ENCODE measurements at places on chromosomes 2 and 18.

DNA sequence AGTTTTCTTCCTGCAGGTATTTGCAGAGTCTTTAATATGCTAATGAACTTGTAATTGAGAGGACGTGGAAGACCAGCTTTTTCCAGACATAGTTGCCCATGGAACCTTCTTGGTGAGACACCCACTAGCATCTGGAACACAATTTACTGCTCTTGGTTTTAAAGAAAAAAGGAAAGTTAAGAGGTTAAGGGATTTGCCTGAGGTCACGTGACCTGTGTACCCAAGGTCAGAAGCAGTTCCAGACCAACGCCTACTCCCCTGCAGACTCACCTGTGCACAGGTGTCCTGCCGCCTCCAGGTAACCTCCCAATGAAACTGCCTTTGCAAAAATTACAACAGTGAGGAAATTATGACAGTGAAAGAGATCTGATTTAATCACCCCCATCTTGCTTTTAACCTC, 172.7 kb downstream of the ANAPC1 start:
- DNase-seq = no peak

DNA sequence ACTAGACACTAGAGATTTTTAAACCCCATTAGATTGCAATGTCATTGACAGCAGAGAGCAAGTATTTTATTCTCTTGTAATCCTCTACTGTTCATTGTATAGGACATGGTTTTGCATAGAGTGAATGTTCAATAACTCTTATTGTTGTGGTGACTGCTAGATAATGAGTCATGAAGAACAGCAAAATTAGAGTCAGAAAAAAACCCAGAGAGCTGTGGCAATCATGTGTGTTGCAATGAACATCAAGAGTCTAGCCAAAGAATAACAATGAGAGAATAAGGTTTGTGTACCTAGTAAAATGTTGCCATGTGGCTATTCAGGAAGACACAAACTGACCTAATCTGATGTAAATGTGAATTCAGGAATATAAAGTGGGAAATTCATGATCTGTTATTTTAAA, 684.0 kb downstream of the DSC3 start:
- no peak for DNase-seq

DNA sequence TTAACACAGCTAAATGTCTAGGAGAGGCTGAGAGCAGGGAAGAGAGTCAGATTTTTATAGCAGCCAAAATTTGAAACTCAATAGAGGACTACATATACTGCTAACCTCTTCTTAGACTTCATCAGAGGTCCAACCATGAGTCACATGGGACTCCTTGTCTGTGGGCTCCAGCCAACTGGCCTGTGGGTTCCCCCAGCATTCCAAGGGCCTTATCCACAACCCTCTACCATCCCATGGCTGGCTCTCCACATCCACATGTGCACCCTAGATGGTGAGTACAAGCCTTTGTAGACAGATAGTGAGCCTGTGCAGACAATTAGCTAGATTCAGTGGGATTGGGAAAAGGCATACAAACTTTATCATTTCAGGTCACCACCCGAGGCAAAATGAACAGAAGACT, 901.9 kb upstream of the ZEB2 start:
- DNase-seq = no peak

DNA sequence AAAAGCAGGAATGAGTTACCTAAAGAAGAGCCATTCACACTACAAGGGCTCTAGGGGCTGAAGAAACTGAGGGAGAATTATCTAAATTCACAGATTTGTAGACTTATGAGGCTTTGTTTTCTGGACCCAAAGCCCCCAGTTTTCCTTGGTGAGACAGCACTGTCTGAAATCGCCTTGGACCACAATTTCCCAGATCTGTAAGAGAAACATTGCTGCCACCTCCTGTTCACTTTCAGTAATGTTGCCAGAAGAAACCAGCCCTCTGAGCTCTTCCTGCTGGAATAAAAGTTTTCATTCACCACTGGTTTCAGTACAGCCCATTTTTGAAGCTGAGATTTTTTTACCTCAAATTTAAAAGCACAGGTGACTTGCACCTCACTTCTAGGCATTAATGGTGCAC, 169.2 kb downstream of the CDH20 start:
- DNase-seq = no peak

DNA sequence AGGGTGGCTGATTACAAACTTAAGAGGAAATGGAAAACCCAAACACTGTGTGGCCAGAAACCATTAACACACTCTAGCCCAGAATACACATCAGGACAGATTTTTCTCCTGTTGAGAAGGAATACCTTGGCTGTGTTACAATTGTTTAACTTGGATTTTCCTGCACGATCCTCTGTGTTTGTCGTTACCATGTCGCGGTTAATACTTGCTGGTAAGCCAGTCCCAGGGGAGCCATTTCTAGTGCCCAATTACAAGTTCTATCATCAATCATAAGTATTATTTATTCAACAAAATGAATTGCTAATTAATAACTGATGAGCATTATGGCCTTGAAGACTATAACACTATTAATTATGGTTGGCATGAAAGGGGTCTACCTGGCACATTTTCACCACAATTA, 146.8 kb downstream of the LNPK start:
- no peak for DNase-seq

- DNase-seq = no peak
These were observed 181.0 kb downstream of the AFF3 start for GRCh38 chr2:99961196-99961913.

DNA sequence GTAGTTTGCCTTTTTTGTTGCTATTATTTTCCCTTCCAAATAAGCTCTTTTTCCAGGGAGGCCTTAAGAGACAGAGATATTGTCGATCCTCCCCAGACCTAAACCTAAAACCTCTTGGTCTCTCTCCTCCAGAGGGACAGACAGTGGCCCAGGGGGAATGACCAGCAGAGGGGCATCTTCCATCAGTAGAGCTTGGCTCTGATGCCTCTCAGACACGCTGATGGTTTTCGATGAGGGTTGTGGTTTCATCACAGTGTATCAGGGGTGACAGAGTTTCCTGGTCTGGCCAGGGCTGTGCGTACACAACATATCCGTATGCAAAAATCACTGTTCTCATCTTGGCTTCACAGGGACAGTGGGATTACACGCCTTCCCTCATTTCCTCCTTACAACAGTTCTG, 68.6 kb downstream of the GATA6 start:
- DNase-seq = no peak

- DNase-seq = no peak
These were observed 267.7 kb upstream of the SPRED2 start for GRCh38 chr2:65700004-65700651.

DNA sequence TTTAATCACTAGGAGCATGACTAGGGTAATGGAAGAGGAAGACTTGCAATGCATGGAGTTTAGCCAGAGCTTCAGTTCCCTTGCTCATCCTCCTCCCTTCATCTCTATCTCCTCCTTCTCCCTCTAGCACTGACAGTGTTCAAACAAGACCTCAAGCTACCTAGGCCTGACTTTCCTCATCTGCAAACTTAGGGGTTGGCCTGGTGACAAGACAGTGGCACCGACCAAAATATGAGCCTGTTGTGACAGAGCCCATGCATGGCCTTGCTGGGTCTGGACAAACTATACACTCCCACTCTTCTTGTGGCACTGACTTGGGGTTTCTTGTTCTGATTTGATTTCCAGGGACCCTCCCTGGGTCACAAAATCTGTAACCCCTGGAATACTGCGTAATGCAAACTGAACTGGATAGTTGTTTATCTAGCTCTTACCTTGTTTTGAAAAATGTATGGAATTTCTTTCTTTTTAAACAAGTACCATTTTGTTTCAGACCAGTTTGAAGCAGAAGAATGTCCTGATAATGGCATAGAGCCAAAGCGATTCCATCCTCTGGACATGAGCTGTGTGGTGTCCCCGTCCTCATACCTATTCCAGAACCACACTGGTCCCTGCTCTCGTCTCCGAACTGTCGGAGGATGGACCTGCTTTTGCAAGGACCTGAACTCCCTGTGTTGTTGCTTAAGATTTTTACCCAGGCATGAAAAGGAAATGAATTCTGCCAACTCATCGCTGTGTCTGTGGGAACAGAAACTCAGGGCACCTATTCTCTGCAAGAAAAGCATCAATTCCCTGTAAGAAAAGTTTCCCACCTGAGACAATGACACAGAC, 33.4 kb upstream of the PPP4R1 start:
- DNase-seq = no peak

DNA sequence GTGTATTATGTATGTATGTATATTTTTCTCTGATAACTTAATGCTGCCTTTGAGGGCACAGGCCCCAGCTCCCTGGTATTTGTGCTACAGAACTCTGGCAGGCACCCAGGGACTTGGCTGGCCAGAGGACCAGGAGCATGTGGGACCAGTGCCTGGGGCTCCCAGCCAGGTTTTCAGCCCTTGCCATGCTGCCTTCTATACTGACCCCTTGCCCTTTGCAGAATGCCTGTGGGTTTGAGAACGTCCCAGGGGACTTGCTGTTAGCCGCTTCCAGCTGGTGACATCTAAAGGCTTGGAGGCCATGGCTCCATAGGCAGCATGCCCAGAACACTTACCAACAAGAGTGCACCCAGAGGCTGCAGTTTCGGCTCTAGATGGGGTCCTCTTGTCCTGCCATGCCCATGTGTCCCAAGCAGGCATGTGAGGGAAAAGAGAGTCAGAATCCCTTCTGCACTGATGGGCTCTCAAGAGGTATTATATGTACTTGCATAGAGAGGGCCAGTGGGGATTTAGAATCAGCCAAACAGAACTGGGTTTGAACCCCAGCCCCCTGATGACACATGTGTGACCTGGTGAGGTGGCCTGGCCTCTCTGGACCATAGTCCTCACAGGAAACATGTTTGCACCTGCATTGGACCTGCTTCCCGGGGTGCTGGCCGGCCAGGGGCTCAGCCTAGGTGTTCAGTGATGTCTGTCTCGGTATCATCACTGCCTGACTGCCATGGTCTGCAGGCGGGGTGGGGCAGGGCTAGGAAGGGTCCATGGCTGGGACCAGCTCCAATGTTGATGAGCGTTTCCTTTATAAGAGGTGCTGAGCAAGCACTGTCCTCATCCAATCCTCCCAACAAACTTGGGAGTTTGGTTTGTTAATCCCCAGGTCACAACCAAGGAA, 119.2 kb upstream of the FHL2 start:
- peak; percentile 32 for DNase-seq

GRCh38 chr18:45820106-45820745, 5.2 kb upstream of the SIGLEC15 start:
- no peak for DNase-seq

GRCh38 chr2:218956039-218956438, 3.4 kb upstream of the CDK5R2 start:
- DNase-seq = no peak

DNA sequence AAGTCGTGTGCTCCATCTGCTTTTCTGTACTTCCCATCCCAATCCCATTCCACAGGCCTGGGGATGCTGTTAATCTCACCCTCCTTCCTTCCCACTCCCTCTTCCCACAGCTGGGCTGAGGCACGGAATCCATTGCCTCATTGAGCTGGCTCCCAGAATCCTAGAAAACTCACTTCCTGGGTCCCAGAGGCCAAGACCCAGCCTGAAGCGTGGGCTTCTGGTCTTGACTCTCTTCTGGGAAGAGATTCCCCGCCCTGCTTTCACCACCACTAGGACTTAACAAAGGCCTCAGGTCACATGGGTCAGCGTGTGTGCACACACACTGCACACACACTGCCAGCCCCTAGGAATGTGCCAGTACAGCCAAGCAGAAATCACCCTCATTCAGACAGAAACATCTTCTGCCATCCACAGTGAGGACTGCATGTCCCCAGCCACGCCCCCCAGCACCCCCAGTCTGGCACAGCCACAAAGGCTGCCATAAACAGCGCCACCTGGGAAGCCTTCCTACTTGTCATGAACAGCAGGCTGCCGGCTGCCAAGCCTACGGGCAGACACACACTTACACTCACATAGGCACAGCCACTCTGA, 165.8 kb downstream of the TNS1 start:
- DNase-seq = peak; percentile 84

GRCh38 chr18:71431171-71431570, 1113.0 kb downstream of the CBLN2 start:
- DNase-seq = peak; percentile 13

- peak; percentile 21 for DNase-seq
These were observed 148.3 kb downstream of the MEIS1 start for GRCh38 chr2:66582987-66583880.

- no peak for DNase-seq
These were observed 138.8 kb downstream of the MCFD2 start for GRCh38 chr2:46776687-46777327.

DNA sequence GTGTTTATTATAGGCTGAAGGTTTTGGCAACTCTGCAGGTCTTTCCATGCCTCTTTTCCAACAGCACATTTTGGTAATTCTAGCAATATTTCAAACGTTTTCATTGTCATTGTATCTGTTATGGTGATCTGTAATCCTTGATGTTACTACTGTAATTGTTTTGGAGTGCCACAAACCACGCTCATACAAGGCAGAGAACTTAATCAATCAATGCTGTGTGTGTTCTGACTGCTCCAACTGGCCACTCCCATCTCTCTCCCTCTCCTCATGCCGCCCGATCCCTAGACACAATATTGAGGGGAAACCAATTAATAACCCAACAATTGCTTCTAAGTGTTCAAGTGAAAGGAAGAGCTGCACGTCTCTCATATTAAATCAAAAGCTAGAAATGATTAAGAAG, 32.9 kb downstream of the HDLBP start:
- no peak for DNase-seq

DNA sequence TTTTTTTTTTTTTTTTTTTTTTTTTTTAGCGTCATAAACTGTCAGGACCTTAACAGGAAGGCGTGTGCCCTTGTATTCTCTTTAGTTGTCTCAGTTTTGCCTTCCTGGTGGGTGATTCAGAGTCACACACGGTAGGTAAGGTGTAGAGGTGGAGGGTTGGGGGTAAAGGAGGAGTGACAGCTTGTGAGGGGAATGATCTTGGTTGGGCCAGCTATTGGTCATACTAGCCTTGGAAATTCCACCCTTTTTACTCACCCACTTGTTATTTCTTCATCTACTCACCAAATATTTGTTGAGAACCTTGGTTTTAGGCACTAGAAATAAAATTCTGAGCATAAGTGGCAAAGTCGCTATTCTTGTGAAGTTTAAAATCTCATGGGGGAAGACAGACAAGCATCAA, 22.2 kb downstream of the SMIM21 start:
- no peak for DNase-seq

- peak; percentile 69 for DNase-seq
These were observed 3.6 kb downstream of the ERFE start for GRCh38 chr2:238162251-238162845.

- DNase-seq = no peak
These were observed 5.1 kb downstream of the SMIM21 start for GRCh38 chr18:75422341-75422910.

GRCh38 chr2:86429335-86429734, 11.8 kb upstream of the KDM3A start:
- no peak for DNase-seq

DNA sequence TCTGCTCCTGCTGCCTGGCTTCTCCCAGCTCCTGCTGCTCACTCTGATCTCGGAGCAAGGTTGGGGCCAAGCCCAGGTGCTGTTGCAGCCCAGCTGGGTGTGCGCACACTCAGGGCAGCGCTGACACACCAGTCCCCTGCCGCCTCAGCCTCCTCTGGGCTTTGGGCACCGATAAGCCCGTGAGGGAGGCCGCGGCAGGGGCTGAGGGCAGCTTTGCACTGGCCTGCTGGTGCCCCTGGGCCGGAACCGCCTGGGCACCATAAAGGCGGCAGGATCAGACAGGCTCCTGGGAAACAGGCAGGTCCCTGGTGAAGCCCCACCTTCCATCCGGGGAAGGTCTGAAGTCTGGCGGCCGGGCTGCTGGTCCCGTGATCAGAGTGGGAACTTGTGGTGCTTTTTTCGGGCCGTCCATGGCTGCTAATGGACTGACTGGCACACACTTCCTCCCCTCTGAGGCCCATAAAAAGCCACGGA, 14.1 kb upstream of the EML6 start:
- DNase-seq = peak; percentile 57
